ENCODE measurements at places on chromosomes 5 and 9. TPM values are rescaled to one million over a fixed set of nuclear protein-coding genes. Genes with fewer than 3 reads are reported as not detected.

The PTGER4 gene
- 0.37 TPM for total RNA-seq

The PLK2 gene
- total RNA-seq: 0.51 TPM

The HAVCR2 gene
- not detected for total RNA-seq

The CDX1 gene
- total RNA-seq: not detected

The TAF1L gene
- total RNA-seq: under 0.01 TPM

The CNOT8 gene
- 69.6 TPM for total RNA-seq

The YIPF5 gene
- 22.3 TPM for total RNA-seq

The PCDHB2 gene
- 17.6 TPM for total RNA-seq

The PCDHA7 gene
- total RNA-seq: 0.43 TPM

GRCh38 chr9:115985657-115986056, 167.9 kb upstream of the PAPPA start:
- DNase-seq: no peak

DNA sequence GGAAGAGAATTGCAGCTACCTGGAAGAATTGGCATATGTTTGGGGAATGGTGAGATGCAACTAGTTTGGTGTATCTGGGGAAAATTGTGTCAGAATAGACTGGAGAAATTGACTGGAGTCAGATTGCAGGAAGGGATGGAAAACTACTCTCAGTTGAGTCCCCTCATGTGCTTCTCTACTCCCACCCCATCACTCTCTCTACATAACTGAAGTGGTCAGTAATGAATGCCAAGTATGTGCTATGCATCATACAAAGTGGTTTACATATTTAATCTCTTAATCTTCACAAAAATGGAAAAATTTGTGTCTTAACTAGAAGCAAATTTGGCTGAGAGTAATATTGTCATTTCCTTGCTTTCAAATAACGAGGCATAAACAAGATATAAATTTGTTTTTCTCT, 146.4 kb upstream of the TNC start:
- no peak for DNase-seq

DNA sequence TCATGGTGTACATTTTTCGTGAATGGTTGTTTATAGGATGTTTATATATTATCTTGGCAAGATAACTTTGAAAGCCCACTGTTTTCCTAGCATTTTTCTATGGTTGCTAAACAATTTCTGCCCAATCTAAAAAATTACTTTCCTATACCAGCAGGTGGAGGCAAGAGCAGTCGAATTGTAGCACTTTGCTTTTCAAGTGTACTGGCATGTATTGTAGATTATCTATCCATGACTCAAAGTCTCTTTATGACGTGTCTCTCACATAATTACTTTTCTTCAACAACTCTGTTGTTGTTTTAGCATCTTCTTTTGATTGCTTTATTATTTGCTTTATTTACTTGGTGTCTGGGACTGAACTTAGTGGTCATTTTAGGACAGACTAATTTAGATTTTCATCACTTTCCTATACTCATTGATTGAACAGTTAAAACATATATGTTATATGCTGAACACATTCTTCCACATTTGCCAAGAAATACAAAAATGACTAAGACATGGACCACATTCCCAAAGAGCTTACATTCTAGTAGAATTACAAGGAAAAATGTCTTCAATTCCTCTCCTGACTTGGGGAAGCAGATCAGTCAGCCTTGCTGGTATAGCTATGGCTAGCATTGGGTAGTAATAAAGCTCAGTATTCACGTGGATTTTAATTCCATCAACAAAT, 20.7 kb downstream of the NLN start:
- DNase-seq: peak; percentile 35

DNA sequence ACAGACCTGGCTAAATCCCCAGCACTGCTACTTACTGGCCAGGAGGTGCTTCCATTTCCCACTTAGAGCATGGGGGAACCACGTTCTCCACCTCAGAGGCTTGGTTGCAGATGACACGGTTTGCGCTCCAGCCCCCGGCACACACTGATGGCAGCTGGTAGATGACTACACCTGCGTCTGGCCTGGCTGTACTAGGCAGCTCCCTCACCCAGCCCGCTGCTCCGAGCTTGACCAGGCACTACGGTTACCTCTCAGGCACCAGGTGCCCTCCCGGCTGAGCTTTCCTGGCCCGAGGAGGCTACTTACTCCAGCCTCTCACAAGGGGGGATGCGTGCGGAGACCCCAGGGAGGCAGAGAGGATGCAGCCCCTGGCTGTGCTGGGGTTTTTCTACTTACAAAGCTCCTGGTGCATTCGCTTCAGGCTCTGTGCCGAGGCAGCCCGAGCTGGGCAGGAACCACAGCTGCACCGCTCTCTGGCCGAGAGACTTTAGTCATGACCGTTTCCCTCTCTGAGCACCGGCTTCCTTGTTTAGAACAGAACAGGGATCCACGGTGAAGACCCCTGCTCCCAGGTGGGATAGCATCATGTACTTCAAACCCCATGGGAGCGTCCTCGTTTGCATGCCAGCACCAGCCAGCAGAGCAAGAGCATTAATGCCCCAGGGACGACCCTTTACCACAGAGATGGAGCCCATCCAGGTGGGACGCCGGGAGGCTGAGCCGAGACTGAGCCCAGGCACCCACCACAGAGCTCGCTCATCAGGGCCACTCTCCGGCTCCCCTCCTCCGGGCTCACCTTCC, 7.6 kb upstream of the GBGT1 start:
- no peak for DNase-seq

DNA sequence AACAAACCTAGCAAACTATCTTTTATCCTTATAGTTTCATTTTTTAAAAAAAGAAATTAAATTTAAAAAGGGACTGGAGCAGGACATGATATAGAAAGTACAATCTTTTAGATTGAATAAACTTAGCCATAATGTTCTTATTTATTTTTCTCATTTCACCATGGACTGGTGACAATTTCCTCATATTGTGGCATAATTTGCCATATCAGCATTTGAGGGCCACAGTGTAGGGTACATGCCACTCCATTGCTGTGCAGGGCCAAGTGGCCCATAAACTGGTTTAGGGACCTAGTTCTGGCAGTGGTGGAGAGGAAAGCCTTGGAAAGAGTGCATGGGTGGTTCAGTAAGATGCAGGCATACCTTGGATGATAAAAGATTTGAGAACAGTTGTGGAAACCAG, 232.9 kb upstream of the ELL2 start:
- DNase-seq: no peak

- DNase-seq: no peak
Observed at GRCh38 chr5:142016556-142016955, 3.7 kb upstream of the GNPDA1 start.

- no peak for DNase-seq
Observed at GRCh38 chr5:180472269-180472668, 21.9 kb upstream of the CNOT6 start.

DNA sequence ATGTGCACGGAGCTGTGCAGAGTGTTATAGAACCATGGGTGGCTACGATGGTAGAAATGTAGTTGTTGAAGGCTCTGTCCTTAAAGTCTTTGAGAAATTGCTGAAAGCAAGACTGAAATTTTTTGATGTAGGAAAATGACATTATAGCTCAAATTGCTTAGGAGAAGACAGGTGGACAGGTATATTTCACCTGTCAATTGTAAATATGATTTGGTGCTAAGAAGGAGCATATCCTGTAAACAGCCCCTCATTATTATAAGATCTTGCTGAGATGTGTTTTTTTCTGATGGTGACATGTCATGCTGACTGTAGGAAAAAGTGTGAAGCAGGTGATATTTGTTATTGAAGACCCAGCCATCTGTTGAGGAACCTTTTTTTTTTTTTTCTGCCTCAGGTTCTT, 377.9 kb downstream of the PSAT1 start:
- no peak for DNase-seq

GRCh38 chr5:73157414-73158303, 15.3 kb upstream of the TMEM174 start:
- DNase-seq: no peak

DNA sequence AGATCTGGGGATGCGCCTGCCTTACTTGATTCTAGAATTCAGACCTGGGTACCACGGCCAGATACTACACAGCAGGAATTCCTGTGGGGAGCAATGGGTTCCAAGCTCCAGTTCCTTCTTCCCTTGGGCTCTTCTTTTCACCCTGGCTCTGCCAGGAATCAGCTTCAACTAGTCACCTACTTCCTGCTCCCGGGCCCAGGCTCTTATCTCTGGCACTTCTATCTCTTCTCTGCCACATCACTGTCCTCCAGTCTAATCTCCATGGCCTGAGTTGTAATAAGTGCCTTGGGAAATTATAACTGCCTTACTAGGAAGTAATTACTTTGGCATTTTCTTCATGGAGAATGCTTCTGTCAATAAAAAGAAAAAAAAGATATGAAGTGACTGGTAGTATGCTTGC, 26.2 kb upstream of the SERINC5 start:
- DNase-seq: no peak

GRCh38 chr9:100990605-100991381, 37.7 kb upstream of the PLPPR1 start:
- DNase-seq: no peak

DNA sequence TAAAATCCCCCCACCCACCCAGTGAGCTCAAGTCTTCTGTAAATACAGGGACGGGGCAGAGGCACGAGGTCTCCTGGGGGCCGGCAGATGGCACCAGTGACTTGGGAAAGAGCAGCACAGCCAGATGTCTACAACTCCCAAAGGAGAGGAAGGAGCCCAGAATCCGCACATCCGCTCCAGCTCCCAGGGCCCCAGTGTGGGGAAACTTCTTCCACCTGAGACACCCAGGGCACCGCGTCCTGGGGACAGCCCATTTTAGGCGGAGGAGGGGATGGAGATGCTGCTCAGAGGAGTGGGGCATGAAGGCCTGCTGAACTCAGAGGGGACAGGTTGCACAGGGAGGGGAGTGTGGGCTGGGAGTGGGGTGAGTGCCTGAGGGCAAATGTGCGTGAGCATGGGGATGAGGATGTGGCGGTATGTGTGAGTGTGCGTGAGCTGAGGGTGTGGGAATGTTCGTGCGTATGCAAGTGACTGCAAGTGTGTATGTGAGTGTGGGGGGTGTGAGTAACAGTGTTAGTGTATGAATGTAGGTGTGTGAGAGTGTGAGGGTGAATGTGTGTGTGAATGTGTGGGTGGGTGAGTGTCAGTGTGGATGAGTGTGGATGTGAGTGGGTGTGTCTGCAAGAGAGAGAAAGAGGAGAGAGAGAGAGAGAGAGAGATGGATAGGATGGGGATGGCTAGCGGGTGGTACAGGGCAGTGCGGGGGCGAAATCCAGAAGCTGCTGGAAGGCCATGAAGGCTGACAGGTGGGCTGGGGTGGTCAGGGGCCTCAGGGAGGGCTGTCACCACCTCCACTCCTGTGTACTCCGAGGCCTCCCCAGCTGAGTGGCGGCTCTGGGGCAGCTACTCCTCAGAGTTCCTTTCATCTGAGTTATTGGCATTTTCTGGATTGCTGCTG, 63.5 kb downstream of the DUSP1 start:
- peak; percentile 31 for DNase-seq

- DNase-seq: no peak
Observed at GRCh38 chr9:14864309-14864708, 45.9 kb downstream of the FREM1 start.

- no peak for DNase-seq
Observed at GRCh38 chr5:151406322-151406947, 41.0 kb upstream of the SLC36A1 start.

DNA sequence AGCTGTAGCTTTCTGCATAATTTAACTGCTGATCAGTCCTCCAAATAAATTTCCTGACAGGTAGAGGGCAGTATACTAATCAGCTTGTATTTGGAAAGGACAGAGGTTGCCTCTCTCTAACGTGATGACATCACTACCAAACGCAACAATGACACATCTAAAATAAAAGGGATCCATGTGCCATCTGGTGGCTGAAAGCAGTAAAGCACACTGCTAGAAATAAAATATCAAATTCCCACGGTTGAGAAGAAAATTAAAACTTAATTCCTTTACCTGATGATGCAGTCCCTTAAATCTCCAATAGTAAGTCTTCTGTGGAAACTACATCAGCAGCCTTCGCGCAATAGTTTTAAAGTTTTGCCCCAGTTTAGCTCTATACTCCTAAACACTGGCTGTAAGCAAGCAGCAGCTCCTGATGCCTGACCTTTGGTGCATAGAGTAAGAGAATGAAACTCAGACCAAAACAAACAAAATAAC, 54.5 kb downstream of the DIAPH1 start:
- DNase-seq: peak; percentile 91

DNA sequence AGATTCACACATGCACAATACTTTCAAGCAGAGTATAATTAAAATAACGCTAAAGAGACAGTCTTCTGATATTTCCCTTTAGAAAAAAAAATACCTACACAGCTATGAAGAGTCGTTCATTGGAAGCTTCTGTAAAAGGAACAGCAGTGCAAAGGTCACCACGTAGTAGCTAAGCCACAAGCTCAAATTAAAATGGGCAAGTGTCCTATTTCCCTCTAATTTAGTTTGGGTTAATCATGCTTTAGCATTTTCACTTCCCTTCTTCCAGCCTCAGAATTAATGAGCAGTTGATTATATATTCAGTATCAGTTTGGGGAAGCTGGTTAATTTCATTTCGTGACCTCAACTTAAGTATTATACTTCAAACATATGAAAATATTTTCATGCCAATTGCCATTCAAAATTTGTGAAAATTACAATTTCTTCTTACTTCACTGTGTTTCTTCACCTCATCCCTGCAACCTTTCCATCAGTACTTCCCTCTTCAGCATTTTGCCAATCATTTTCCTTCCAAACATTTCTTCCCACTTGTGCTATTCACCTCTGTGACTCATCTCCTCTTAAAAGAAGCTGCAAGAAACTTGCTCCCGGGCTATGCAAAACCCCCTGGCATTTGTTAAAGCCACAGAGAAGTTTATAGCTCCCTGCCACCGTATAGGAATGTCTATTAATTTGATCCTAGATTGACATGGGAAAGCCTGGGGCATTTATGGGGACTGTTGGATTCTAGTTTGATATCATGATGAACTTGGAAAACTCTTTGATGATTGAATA, 83.0 kb downstream of the DMRTA1 start:
- DNase-seq: no peak

DNA sequence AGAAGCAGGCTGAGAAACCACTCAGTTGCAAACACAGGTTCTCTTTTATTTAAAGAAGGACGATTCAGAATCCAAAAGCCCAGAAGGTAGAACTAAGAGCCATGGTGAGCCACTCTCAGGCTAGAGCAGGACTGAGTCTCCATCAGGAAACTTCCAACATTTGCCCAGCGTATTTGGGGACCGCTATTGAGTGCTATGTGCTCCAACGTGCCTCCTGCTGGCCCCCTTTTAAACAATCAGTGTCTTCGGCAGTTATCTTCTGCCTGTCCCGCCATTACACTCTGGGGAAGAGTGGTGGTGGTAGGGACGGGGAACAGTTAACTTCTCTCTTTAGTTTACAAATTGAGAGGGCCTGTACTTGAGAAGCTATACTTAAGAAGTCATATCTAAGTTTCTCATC, 78.1 kb downstream of the DENND1A start:
- no peak for DNase-seq

GRCh38 chr9:95096807-95097206, 220.7 kb downstream of the FANCC start:
- DNase-seq: no peak

DNA sequence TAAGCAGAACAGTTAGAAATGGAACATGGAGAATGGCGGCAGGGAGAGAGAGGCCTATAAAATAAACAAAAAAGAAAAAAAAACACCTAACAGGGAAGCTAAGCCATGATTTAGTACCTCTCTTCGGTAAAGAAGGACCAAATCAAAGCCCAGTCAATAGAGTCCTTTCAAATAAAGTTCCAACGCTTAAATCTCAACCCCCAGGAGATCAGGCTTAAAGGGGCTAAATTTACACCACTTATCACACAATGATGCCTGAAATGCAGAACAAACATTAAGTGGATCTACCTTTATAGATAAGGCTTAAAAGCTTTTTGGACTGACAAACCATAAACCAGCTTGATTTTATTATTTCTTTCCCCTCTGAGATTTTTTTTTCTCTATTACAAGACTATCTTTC, 66.3 kb downstream of the PRELID2 start:
- no peak for DNase-seq

- no peak for DNase-seq
Observed at GRCh38 chr9:100083448-100084127, 15.2 kb downstream of the ERP44 start.
